Stimulated activated CD4-positive, alpha-beta T cell treated with anti-CD3 and anti-CD28 coated beads, Interleukin-4, amount 100 ng/mL, for 48 hours (primary cell): ENCODE measurements at places on chromosomes 16 and 17.

DNA sequence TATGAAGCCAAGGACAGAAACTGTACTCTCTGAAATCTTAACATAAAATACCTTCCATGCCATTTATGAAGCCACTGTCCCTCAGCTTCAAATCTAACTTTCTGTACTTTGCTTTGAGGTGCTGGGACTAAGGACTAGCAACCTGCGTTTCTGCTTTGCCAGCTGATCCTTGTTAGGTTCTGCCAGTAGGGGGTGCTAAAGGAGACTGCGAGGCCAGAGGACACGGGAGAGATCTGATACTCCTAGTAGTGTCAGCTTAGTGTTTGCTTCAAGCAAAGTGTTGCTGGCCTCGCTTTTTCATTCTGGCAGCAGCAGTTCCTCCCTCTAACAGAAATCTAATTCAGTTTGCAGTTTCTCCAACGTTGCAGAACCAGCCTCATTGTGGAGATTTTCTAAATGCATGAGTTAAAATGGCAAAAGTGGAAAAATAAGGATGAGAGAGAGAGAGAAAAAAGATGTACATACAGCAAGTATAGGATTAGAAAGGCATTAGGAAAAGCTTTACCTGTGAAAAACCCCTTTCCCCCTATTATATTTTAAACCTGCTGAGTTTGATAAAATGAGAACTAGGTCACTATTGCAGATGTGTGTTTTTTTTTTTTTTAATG lies 297.5 kb downstream of the CA10 start:
- peak; percentile 6 for DNase-seq

DNA sequence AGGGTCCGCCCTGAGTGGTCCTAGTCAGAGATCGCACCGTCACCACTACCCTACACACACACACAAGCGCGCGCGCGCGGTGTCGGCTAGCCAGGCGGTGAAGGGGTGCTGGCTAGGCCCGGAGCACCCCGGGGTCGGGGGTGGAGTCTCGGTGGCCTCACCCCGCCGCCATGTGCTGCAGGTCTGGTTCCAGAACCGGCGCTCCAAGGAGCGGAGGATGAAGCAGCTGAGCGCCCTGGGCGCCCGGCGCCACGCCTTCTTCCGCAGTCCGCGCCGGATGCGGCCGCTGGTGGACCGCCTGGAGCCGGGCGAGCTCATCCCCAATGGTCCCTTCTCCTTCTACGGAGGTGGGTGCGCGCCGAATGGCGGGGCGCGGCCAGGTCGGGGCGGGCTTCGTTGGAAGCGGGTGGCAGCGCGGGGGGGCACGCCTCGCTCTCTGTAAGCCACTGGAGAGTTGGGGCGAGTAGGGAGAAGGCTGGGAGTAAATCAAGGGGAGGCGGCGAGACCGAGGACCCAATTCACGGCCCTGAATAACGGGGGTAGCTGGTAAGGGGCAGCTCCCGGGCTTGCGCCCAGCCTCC lies 4.8 kb downstream of the LHX1 start:
- DNase-seq, result no peak

- DNase-seq, result no peak
Measured at GRCh38 chr17:19656851-19657581, 8.5 kb downstream of the ALDH3A2 start.

GRCh38 chr17:67509390-67510287 lies 132.6 kb downstream of the PITPNC1 start:
- DNase-seq, result no peak

GRCh38 chr16:28499854-28500253 lies 5.4 kb downstream of the APOBR start:
- no peak for DNase-seq

GRCh38 chr16:29743475-29743826 lies 2.3 kb downstream of the C16orf54 start:
- no peak for DNase-seq

DNA sequence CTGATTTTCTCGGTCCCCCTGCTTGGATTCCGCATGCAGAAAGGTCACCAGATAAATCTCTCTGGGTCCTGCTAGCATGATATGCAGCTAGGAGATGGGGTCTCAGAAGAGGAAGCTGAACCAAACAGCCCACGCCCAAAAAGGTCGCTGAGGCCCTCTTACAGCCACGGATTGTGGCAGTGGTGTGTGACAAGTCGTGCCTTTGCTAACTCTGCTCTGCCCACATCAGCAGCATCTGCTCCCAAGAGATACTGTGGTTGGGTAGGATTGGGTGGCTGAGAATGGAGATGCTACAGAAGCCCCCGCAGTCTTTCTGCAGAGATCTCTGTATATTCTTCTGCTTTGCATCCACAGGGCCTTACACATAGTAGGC lies 15.2 kb upstream of the SKAP1 start:
- no peak for DNase-seq

DNA sequence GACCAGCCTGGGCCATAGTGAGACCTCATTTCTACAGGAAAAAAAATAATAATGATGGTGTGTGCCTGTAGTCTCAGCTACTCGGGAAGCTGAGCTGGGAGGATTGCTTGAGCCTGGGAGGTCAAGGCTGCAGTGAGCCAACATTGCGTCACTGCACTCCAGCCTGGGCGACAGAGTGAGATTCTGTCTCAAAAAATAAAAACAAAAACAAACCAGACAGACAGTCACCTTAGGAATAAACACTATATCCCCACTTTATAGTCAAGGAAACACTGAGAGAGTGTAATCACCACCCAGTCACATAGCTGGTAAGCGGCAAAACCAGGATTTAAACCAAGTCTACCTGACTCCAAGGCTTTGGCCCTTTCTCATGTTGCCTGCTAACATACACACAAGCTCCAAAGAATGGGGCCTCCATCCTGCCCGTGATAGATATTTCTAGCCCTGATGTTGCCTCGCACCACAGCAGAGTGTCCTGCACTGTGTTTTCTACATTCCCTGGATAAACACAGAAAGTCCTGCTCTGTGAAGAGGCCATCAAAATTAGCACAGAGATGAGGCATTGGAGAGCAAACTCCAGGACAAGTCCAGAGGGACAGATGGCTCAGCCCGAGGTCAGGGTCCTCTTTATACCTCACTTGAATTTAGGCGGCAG lies 66.1 kb upstream of the SMURF2 start:
- no peak for DNase-seq

DNA sequence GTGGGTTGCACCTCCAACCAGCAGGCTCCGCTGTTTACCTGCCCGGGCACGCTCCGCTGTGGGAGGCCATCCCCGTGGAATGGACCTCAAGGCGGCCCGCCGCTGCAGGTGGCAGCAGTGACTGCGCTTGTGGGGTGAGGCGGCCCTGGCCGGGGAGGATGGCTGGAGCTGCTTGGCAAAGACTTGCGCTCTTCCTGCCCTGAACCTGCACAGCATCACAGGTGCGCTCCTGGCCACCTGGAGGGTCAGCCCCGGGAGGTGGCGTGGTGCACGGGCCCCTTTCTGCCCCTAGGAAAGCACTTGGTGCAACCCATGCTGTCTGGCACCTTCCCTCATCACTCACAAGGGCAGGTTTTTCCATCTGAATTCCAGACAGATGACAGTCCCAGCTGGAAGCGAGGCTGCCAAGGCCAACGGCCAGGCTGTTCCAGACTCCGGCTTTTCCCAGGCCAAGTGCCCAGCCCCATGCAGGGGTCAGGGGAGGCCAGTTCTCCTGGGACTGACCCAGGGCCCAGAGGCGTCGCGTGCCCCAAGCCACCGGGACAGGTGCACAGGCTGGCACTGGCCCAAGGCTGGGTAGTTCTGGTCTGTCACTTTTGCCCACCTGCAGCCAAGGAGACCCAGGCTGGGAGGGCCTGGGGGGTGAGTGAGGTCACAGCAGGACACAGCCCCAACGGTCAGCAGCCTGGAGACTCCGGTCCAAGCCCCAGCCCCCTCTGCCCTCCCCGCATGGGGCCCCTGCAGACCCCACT lies 13.3 kb downstream of the UTS2R start:
- DNase-seq, result no peak

- no peak for DNase-seq
Measured at GRCh38 chr16:52757746-52758472, 211.0 kb upstream of the TOX3 start.

DNA sequence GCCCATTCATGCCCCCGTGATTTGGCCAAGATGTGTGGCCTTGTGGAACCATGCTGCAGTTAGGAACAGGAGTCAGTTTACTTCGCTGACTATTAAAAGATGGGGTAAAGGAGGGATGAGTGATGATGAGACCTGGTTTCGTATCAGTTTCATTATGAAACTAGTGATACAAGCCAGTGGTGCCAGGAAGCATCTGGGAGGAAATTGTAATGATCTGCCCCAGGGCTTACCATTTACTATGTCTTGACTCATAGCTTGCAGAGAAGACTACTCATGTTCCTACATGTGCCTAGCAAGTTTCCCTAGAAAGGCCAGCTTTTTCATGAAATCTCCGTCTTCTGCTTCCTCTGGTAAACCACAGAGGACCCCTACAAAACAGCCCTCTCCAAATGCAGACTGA lies 23.2 kb downstream of the CDH3 start:
- no peak for DNase-seq

- no peak for DNase-seq
Measured at GRCh38 chr17:81354954-81355347, 40.3 kb upstream of the BAHCC1 start.

GRCh38 chr17:68700421-68700820 lies 99.3 kb upstream of the FAM20A start:
- no peak for DNase-seq

GRCh38 chr17:76793775-76794174 lies 55.9 kb downstream of the MFSD11 start:
- no peak for DNase-seq

DNA sequence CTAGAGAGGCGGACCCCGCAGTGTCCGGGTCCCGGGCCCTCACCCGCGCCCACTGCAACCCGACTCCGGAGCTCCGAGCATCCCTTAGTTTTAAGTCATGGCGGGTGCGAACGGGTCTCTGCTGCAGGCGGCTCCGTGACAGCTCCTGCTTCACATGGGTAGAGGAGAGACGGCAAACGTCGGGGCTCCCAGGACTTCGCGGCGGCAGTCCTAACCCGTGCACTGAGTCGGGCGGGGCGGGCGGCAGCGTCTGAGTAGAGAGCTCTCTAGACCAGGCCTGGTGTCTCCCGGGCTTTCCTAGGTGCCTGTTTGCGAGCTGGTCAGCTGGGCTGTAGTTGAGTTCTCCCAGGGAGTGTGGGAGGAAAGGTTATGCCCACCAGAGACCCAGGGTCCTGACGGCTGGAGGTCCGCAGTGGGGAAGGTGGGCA lies 345 bp downstream of the TSC2 start:
- no peak for DNase-seq

DNA sequence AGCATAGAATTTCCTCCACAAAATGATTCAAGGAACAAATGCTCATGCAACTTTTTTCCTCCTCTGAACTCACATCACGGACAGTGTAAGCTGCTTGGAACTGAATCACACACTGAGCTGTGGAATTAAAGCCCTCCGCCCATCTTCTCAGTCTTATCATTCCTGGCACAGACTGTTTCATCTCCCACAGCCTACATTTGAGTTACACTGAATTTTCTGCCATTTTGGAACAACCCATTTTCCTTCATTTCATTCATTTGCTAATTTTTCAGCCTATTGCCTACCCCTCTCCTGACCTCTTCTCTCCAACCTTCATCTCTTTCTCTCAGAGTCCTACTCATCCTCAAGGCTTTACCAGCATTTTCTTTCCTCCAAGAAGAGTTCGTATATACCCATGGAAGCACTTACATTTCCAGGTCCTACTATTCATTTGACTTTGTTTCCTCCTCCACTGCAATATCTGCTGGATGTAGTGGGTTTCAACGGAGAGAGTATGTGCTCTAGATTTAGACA lies 39.1 kb upstream of the TOM1L1 start:
- no peak for DNase-seq

DNA sequence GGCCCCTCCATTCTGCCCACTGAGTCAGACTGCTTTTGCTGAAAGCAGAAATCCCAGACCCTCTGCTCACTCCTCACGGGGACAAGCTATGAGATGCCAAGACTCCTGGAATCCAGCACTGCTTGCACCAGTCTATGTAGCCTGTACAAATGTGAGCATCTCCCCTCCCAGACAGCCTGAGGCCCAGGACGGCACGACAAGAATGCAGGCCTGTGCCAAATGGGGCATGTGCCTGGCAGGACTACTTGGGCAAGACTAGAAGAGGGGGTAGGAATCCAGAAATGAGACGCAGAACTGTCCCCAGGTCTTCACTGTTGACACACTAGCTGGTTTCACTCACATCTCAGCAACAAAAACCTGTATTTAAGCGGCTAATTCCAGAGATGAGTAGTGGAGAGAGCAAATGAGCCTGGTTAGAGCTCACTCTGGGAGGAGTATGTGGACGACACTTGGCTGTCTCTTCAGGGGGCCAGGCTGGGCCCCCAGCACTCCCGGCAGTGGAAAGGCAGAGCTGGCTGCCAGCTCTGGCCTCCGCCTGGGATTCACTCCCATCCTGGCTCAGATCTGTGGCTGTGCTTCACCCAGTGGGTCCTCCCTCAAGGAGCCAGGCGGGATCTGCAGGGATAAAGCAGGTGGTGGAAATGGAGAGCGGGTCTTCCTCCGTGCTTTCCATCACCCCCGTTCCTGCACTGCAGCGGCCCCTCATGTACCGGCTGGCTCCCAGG lies 2.9 kb upstream of the MYO1C start:
- DNase-seq, result no peak

DNA sequence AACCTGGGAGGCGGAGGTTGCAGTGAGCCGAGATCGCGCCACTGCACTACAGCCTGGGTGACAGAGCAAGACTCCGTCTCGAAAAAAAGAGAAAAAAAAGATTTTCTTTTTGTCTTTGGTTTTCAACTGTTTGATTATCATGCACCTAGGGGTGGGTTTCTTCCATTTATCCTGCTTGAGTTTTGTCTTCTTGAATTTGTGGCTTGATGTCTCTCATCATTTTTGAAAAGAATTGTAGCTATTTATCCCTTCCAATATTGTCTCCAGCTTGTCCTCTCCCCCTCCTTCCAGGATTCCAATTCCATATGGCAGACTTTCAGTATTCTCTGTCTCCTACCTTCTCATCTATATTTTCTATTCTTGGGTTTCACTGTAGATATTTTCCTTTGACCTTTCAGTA lies 7.8 kb downstream of the B9D1 start:
- no peak for DNase-seq

DNA sequence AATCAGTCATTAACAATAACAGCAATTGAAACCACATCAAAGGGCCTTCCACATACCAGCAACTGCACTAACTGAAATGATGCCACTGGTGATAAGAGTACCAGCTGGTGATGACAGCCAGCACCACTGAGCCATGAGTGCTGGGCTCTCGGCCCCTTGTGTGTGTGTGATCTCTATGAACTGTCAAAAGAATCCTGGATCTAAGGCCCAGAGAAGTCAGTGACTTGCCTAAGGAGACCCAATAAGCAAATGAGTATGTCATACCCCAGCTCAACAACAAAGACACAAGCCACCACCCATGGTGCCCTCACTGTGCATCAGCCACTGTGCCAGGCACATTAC lies 220.9 kb downstream of the ZNF423 start:
- no peak for DNase-seq

DNA sequence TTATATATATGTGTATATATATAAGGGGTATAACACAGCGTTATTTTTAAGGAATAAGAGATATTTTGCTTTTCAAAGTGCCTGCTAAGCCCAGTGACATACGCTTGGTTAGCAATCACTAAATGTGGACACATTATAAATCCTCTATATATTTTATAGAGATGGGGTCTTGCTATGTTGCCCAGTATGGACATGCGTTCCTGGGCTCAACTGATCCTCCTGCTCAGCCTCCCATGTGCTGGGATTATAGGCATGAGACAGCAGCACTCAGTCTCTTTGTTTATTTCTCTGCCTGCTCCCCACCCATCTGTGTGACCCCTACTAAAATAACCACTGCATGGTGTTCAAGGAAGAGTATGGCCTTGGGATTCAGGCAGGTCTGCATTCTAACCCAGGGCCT lies 63.4 kb downstream of the XYLT1 start:
- DNase-seq, result no peak

GRCh38 chr17:1487939-1488825 lies 4.3 kb downstream of the MYO1C start:
- peak; percentile 61 for DNase-seq

- no peak for DNase-seq
Measured at GRCh38 chr16:64238571-64238970, 883.3 kb downstream of the CDH11 start.
